NCI-H2227 treated with DMSO at 0.1 percent for 48 hours (cell line): ENCODE measurements at places on chromosomes 1 and 21.

- DNase-seq, result peak; percentile 1
These were observed 65.5 kb upstream of the CR1L start for GRCh38 chr1:207579436-207579799.

- no peak for DNase-seq
These were observed 42.4 kb downstream of the SKI start for GRCh38 chr1:2270260-2271100.

- DNase-seq, result no peak
These were observed 40.7 kb downstream of the VTCN1 start for GRCh38 chr1:117169871-117170596.

- no peak for DNase-seq
These were observed 14.4 kb upstream of the TTC39A start for GRCh38 chr1:51344602-51345299.

GRCh38 chr1:67408148-67408547 is 22.1 kb downstream of the SERBP1 start:
- no peak for DNase-seq

- no peak for DNase-seq
These were observed 15.9 kb upstream of the MUTYH start for GRCh38 chr1:45356186-45356585.

DNA sequence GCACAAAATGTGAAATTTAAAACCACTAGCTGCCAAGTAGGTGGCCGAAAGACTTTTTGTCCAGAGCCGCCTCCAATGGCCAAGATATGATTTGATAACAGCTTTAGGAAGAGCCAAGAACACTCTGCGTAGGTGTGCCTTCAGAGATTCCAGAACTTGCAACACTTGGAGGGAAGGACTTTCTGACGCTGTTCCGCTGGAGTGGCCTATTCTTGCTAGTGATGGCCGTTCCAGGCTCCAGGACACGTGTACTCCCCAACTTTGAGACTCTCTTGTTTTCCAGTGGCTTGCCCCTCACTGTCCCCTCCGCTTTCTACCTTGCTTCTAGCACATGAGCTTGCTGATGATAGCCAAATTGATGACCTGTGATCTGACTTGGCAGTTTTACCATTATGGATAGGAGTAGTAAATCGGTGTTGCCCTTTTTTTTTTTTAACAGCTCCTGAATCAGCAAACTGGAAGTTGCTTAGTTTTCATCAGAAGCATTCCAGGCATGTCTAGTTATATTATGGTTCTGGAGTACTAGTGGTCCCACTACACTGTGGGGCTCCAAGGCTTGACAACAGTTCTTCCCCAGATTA is 1.0 kb downstream of the PRDX6 start:
- no peak for DNase-seq

GRCh38 chr1:11648732-11649158 is 5.5 kb downstream of the FBXO2 start:
- no peak for DNase-seq

- DNase-seq, result no peak
These were observed 124.8 kb upstream of the LMO4 start for GRCh38 chr1:87203904-87204303.

DNA sequence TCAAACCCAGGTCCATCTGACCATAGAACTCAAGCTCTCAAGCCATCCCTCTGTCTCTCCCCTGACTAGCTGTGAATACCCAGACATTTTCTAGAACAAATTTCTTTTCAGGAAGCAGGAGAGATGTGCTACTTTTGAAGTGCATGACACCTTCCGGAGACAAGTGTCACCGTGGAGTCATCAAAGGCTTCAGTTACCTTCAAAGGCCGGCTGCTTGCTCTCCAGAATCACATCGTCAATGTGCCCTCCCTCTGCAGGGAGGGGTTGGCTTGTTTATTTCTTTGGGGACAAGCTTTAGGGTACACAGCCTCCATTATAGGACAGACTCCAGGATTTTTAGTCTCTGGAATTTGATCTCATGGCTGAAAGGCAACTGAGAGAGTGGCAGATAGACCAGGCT is 37.7 kb upstream of the IGSF21 start:
- DNase-seq, result no peak

GRCh38 chr1:36323636-36324352 is at the start of gene EVA1B:
TSS of gene EVA1B (minus strand) at chr1:36323645. CDS start at chr1:36323037, 608 bp downstream.
- peak; percentile 66 for DNase-seq

DNA sequence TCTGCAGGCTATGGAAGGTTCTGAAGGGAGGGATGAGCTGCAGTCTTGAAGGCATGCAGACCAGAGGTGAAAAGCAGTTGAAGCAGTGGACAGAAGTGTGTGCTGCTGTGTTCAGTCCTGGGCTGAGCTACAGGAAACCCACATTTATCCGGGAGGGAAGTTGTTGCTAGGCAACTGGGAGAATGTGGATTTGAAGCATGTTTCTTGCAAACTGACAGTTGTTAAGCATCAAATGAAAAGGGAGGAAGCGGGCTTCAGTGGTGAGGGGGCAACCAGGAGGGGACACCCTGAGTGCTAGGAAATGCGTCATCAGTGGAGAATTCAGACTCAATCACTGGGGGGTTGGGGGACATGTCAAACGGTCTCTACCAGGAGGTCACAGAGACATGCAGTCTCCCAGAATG is 28.7 kb downstream of the ABCA4 start:
- DNase-seq, result no peak

DNA sequence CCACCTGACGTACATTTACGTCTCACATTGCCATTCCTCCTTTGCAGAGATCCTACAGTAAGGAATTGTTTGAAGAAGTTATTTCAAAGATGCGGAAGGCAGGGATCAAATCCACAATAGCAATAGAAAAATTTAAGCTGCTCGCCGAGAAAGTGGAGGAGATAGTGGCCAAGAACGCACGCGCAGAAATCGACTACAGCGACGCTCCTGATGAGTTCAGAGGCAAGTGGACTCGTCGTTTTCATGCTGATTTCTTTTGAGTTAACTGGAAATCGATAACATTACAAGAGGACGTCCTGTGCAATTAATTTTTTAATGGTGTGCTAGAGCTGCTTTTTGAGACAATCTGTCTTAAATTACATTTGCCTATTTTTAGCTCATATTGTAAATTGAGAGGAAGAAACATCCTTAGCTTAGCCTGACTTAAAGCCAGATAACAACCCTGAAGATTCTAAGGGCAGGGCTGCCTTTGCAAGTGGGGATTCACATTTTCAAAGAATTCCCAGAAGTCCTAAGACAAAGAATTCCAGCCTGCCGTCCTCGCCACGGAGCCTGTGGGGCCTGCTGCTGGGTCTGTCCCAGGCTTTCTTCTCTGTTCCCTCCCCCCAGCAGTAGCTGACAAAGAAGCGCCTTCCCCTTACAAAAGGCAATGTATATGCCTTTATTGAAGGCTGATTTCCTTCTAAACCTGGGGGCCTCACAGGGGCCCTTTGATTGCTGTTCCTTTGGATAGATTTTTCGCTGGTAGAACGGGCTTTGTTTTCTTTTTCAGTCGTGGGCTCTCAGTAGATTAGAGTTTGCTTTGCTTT is 31.6 kb upstream of the KIF1B start:
- DNase-seq, result no peak

DNA sequence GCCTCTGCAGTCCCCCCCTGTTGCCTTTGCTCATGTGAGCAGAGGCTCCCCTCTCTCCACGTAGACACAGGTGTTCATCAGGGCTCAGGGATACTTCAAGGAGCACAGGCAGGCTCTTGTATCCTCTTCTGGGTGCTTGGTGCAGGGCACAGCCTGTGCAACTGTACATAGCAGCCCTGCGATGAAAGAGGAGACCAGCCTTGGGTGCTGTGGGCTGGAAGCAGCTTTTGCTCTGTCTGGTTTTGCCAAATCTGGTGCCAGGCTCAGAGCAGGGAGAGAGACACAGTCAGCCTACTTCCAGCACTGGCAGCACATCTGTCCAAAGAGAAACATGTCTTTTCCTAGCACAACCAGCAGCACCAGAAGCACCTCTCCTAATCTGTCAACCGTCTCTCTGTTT is 132.1 kb downstream of the ETS2 start:
- DNase-seq, result no peak

DNA sequence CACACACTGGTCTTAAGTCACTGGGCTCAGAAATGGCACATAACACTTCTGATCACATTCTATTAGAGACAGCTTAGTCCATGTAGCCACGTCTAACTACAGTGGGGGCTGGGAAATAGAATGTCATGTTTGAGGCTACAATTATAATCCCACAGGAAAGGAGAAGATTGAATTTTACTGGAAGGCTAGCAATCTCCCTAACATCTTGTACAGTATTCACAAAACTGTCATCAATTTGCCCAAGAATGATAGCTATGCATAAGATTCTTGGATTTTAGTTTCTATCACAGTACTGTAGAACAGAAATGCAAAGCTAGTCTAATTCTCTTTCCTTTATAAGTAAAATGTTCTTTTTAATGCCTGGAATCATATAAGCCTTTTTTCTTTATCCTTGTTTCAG is 12.7 kb upstream of the ZMYM6 start:
- DNase-seq, result no peak

DNA sequence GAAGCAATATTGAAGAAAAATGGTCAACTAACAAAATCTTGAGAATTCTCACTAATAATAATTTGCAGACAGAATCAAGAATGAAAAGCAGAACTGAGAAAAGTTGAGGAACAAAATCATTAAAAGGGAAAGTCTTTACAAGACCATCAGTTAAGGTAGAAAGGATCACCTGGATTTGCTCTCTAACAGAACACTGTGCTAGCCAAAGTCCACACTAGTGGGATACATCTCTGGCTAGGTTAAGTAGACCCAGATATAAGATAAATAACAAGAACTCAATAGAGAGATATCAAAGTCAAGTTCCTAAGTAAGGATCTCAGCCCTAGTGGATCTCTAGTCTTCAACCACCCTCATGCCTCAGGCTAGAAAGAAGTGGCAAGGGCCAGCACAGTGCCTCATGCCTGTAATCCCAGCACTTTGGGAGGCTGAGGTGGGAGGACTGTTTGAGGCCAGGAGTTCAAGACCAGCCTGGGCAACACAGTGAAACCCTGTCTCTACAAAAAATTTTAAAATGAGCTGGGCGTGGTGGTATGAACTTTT is 19.6 kb downstream of the IPP start:
- DNase-seq, result no peak

DNA sequence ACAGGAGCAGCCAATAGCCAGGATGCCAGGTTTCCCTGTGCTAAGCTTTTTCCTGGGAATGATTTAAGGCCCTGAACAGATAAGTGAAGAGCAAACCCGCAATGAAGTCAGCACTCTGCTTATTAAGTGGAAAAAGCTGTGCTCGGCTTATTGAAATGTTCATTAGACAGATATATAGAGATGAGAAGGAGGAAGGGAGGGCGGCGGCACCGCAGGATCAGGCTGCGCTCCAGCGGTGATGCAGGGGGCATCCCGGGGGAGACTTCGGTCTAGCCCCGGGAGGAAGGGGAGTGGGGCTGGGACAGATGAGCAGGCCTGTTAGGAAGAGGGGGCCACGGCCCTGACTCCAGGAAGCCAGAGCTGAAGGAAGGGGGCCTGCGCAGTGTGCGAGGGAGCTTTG is 115.0 kb downstream of the TMEM53 start:
- no peak for DNase-seq
